Activated T-helper 1 cell treated with anti-CD3 and anti-CD28 coated beads, Interleukin-12 subunit alpha, Interleukin-12 subunit beta, Interleukin-2, Interleukin-4 antibody, amounts not matched to agents 30 ng/mL and 10 ng/mL and 1 ng/mL, durations not matched to agents 14 hours and 24 hours and 36 hours (primary cell): ENCODE measurements at places on chromosomes 2 and 18. TPM values are rescaled to one million over a fixed set of nuclear protein-coding genes. Genes with fewer than 3 reads are reported as not detected.

The ADGRF3 gene
- total RNA-seq = 2.3 and 2.9 TPM in 2 replicates

The CNDP1 gene
- not detected in 2 replicates for total RNA-seq

The ITGA4 gene
- 98.5 and 118 TPM in 2 replicates for total RNA-seq

The HOXD3 gene
- total RNA-seq = not detected in 2 replicates

The CCDC85A gene
- not detected in 2 replicates for total RNA-seq

The RAB17 gene
- not detected in 2 replicates for total RNA-seq

- H3K4me3 ChIP-seq = no peak overlapping the region
- peaks cover 28% of the 10 kb centered on the region for H3K36me3 ChIP-seq
- H3K4me1 ChIP-seq = peaks cover 7% of the 10 kb centered on the region
- H3K27me3 ChIP-seq = no peaks in the 10 kb centered on the region
- no peak overlapping the region for H3K27ac ChIP-seq
Measured at GRCh38 chr2:239144713-239144999, 256.2 kb downstream of the HDAC4 start.

GRCh38 chr2:239061824-239062570 is 214.1 kb downstream of the TWIST2 start:
- no peaks in the 10 kb centered on the region for H3K27me3 ChIP-seq
- H3K4me3 ChIP-seq = no peak overlapping the region
- H3K27ac ChIP-seq = no peak overlapping the region
- H3K4me1 ChIP-seq = no peaks in the 10 kb centered on the region

DNA sequence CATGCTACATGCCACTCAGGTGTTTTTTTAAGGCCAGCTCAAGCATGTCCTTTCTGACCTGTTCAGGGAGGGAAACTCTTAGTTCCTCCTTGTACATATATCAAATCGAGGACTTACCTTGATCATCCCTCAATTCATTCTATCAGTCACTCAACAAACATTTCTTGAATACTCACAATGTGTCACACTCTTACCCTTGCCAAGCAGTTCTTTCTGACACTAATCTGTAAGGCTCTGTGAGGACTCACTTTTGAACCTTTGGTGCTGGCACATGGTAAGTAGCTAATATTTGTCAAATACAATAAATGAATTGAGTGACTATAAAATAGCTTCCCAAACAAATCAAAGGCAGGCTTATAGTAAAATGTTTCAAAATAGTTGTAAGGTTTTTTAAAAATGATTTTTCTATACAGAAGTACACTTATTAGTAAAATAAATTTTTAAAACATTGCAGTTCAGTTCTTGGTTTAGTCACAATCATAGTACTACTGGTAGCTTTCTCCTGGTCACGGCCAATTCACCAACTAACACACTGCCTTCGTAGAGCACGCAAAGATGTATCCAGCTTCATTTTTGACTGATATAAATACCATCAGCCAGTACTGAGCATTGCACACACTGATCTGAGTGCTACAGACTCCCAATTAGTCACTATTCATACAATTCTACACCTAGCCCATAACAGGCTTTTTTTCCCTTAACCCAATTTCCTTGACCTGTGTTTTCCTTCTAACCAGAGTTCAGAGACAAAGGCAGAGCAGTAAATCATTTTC is 50.9 kb downstream of the ZEB2 start:
- no peak overlapping the region for H3K4me3 ChIP-seq
- H3K36me3 ChIP-seq = peaks cover 7% of the 10 kb centered on the region
- no peak for DNase-seq
- no peaks in the 10 kb centered on the region for H3K27me3 ChIP-seq
- no peak overlapping the region for H3K27ac ChIP-seq

GRCh38 chr2:241675885-241676284 is 10.7 kb downstream of the DTYMK start:
- H3K4me3 ChIP-seq = no peak overlapping the region
- no peak for DNase-seq
- peaks cover 21% of the 10 kb centered on the region for H3K36me3 ChIP-seq
- H3K27me3 ChIP-seq = no peaks in the 10 kb centered on the region
- peaks cover 4% of the 10 kb centered on the region for H3K4me1 ChIP-seq

DNA sequence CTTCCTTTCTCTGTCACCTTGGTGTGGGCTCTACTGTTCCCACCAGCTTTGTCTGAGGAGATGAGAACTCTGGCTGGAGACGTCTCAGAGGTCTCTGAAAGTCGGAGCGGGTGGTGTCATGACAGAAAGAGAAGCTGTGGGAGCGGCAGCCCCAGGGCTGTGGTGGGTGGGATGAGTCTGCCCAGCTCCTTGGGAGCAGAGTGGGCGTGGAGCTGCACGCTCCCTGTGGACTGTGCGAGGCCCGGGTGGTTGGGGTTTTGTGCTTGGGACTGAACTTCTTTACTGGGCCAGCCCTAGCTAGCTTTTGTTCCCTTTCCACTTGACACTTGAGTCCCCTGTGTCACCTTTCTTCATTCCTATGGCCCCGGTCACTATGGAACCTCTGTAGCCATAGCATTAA is 10.4 kb downstream of the TOGARAM2 start:
- no peak for DNase-seq
- H3K27ac ChIP-seq = no peak overlapping the region
- no peaks in the 10 kb centered on the region for H3K36me3 ChIP-seq
- H3K4me1 ChIP-seq = no peaks in the 10 kb centered on the region

DNA sequence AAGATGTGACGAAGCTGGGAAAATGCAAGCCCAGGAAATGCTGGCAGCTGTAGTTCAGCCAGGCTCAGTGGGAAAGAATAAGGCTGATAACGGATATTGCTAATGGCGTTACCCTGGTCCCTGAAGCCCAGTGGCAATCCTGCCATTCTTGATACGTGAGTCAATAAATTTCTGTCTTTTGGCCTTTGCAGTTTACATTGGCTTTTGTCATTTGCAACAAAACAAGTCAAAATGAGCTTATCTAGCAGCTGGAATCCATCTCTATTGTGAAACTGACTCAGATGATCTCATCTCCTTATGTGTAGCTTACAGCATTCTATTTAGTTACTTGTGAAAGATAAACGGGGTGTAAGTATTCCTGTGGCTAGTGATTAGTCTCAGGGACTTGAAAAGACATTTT is 43.8 kb downstream of the ARL6IP6 start:
- H3K27ac ChIP-seq = no peak overlapping the region
- H3K36me3 ChIP-seq = peaks cover 19% of the 10 kb centered on the region
- H3K27me3 ChIP-seq = no peaks in the 10 kb centered on the region
- no peak for DNase-seq
- no peak overlapping the region for H3K4me3 ChIP-seq

GRCh38 chr2:72090781-72091482 is 56.7 kb downstream of the CYP26B1 start:
- no peak overlapping the region for H3K27ac ChIP-seq
- H3K4me1 ChIP-seq = no peaks in the 10 kb centered on the region
- no peak overlapping the region for H3K4me3 ChIP-seq
- no peaks in the 10 kb centered on the region for H3K36me3 ChIP-seq
- H3K27me3 ChIP-seq = no peaks in the 10 kb centered on the region

DNA sequence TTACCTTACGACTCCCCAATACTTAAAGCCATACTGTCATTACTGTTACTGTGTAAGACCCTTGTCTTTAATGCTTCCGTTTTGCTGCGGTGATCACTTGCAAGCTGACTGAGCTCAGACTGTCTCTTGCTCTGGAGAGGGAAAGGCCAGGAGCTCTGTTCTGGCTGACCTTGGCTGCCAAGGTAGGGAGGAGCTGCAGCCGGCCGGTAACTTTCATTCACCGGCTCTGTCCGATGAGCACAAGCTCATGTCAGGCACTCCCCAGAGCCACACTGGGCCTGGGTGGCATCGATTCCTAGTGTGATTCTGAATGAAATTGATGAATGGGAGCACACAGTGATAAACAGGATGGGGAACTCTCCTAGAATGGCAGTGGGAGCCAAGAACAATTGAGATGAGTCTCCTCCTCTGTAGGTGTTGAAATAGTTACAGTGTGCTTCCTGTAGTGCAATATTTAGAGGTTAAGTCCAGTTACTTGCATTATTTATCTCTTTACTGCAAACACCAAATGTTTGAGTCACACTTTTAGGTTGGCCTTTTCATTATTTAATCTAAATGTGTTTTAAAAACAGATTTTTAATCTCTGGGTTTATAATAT is 100.9 kb downstream of the ATP9B start:
- no peak overlapping the region for H3K4me3 ChIP-seq
- no peak for DNase-seq
- peaks cover 3% of the 10 kb centered on the region for H3K36me3 ChIP-seq
- no peaks in the 10 kb centered on the region for H3K4me1 ChIP-seq
- H3K27me3 ChIP-seq = no peaks in the 10 kb centered on the region
- no peak overlapping the region for H3K27ac ChIP-seq

DNA sequence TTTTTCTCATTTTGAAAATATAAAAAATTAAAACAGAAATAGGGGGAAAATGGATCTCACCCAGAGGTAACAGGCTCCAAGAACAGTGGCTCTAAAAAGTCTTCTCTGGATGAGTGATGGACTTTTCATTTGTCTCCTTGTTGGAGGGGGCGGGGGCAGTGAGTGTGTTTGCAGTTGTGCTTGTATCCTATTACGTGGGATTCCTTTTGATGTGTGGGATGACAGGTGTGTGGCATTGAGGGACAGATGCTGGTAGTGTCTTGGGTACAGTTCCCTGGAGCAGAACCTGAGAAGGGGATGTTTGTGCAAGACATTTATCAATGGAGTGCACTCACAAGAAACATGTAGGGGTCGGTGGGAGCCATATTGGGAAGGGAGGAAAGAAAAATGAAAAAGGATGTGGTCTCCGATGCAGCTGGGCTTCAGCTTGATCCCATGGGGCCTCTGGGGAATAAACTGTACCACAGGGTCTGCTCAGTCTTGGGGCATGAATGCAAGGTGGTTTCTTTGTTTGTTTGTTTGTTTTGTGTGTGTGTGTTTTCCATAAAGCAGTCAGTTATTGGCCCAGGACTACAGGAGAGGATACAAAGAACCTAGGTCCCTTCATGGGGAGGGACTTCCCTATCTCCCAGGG is 120.0 kb upstream of the SLC35G4 start:
- DNase-seq = no peak
- no peaks in the 10 kb centered on the region for H3K27me3 ChIP-seq
- no peaks in the 10 kb centered on the region for H3K4me1 ChIP-seq
- H3K27ac ChIP-seq = no peak overlapping the region
- no peak overlapping the region for H3K4me3 ChIP-seq

GRCh38 chr2:178891265-178891958 is 84.2 kb upstream of the TTN start:
- no peaks in the 10 kb centered on the region for H3K4me1 ChIP-seq
- peaks cover 2% of the 10 kb centered on the region for H3K27me3 ChIP-seq
- H3K36me3 ChIP-seq = no peaks in the 10 kb centered on the region

DNA sequence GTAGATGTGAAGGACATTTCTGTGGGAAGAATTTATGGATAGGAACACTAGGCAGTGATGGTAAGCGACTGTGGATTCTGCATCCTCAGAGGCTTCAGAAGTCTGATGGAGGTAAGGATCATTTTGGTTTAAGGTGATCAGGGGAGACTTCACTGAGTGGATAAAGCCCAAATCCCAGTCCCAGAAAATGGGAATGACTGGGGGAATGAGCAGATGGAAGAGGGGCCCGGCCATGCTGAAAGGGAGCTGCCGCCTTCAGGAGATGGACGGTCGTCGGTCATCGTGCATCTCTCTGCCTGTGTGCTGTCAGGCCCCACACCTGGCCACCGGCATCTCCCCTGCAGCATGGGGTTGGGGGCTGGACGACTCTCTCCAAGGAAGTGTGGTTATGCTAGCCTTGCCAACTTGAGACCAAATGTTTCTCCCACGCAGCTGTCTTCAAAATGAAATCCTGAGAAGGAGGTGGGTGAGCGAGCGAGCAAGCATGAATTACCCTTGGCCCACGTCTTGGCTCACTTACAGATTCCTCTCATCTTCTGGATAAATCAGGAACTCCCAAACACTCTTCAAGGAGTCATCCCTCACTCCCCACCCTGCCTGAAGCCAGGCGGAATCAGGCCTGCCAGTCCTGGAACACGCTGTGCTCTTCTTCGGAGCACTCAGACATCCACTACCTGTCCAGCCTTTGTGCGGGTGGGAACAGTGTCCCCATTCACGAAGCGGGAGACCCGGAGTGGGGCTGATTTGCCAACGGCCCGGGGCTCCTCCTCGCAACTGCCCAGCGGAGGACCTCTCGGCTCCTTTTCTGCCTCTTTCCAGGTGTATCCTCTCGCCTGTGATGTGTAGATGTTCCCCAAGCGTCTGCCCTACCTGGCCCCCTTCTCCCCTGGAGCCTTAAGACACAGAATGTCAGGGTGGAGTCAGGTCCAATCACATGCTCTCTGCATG is 85.6 kb downstream of the PRKCE start:
- DNase-seq = no peak
- no peak overlapping the region for H3K4me3 ChIP-seq
- H3K4me1 ChIP-seq = no peaks in the 10 kb centered on the region
- no peaks in the 10 kb centered on the region for H3K36me3 ChIP-seq
- peaks cover 3% of the 10 kb centered on the region for H3K27me3 ChIP-seq

GRCh38 chr2:62195421-62196277 is at the start of gene B3GNT2:
TSS of gene B3GNT2 (plus strand) at chr2:62196115. CDS start at chr2:62222221, 26,106 bp downstream.
- peak within 1 kb of the TSS; percentile 89 for H3K27ac ChIP-seq
- H3K4me3 ChIP-seq = peak within 1 kb of the TSS; percentile 87
- peaks cover 7% of the 10 kb centered on the region for H3K36me3 ChIP-seq
- no peaks in the 10 kb centered on the region for H3K27me3 ChIP-seq
- H3K4me1 ChIP-seq = peaks cover 36% of the 10 kb centered on the region
- peak; percentile 75 for DNase-seq

GRCh38 chr2:86274265-86274917 is 63.0 kb downstream of the REEP1 start:
- DNase-seq = no peak
- no peaks in the 10 kb centered on the region for H3K27me3 ChIP-seq
- peaks cover 14% of the 10 kb centered on the region for H3K36me3 ChIP-seq
- peaks cover 28% of the 10 kb centered on the region for H3K4me1 ChIP-seq

DNA sequence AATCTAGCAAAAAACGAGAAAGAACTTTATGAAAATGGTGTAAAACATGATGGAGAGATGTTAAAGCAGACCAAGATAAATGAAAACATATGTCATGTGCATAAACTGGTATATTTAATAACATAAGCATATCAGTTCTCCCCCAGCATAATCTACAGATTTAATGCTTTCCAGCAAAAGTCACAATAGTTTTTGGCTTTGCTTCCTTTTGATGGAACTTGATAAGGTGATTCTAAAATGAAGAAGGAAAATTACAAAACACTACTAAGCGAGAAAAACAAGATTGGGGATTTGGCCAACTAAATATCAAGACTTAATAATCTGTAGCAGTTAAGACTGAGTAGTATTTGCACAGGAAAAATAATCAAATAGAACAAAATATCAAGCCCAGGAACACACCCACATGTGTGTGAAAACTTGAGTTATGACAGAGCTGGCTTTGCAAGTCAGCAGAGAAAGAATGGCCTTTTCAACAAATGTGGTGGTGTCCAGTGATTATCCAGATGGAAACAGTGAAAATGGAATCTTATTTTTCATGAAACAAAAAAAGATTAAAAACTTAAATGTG is 83.7 kb upstream of the L3MBTL4 start:
- H3K4me3 ChIP-seq = no peak overlapping the region
- H3K4me1 ChIP-seq = no peaks in the 10 kb centered on the region
- H3K27me3 ChIP-seq = no peaks in the 10 kb centered on the region
- no peak overlapping the region for H3K27ac ChIP-seq
- no peaks in the 10 kb centered on the region for H3K36me3 ChIP-seq
